ENCODE measurements at places on chromosomes 4 and X. TPM values are rescaled to one million over a fixed set of nuclear protein-coding genes. Genes with fewer than 3 reads are reported as not detected.

GC gene
- total RNA-seq, result not detected

HERC5 gene
- 18.7 TPM for total RNA-seq

TLR8 gene
- total RNA-seq, result not detected

NSG1 gene
- total RNA-seq, result 28.1 TPM

HAND2 gene
- not detected for total RNA-seq

SLC10A3 gene
- total RNA-seq, result 22.3 TPM

SSX3 gene
- total RNA-seq, result not detected

BEX2 gene
- 7.8 TPM for total RNA-seq

IBSP gene
- total RNA-seq, result not detected

NLGN4X gene
- total RNA-seq, result 0.04 TPM

NXF2 gene
- not detected for total RNA-seq

PTPN13 gene
- 65.2 TPM for total RNA-seq

KLF3 gene
- total RNA-seq, result 30.1 TPM

HPRT1 gene
- total RNA-seq, result 40.0 TPM

CABS1 gene
- not detected for total RNA-seq

CDKL2 gene
- total RNA-seq, result 1.7 TPM

SHROOM4 gene
- 0.42 TPM for total RNA-seq

NUDT10 gene
- 0.75 TPM for total RNA-seq

TBC1D19 gene
- total RNA-seq, result 7.9 TPM

HSFX3 gene
- not detected for total RNA-seq

F9 gene
- not detected for total RNA-seq

WWC2 gene
- total RNA-seq, result 24.7 TPM

ABLIM2 gene
- 0.85 TPM for total RNA-seq

PLS3 gene
- total RNA-seq, result 305 TPM

REELD1 gene
- not detected for total RNA-seq

ZNF718 gene
- 7.6 TPM for total RNA-seq

RS1 gene
- total RNA-seq, result not detected

SLC30A9 gene
- total RNA-seq, result 56.0 TPM

LDOC1 gene
- 20.1 TPM for total RNA-seq

ANKRD17 gene
- 45.5 TPM for total RNA-seq

DUX4 gene
- not detected for total RNA-seq

NMU gene
- total RNA-seq, result 0.27 TPM

ADRA2C gene
- 0.10 TPM for total RNA-seq

ARSJ gene
- 11.1 TPM for total RNA-seq

POLR2B gene
- 92.4 TPM for total RNA-seq

C1QTNF7 gene
- total RNA-seq, result not detected

UGT2B15 gene
- not detected for total RNA-seq

ADH4 gene
- total RNA-seq, result not detected

MGARP gene
- total RNA-seq, result 0.37 TPM

CRMP1 gene
- not detected for total RNA-seq

USP17L26 gene
- total RNA-seq, result not detected

UNC5C gene
- total RNA-seq, result not detected

CYSLTR1 gene
- not detected for total RNA-seq

SPANXN4 gene
- not detected for total RNA-seq

UBE2K gene
- 59.4 TPM for total RNA-seq

CFAP99 gene
- total RNA-seq, result not detected

VCX gene
- total RNA-seq, result not detected

PLP1 gene
- total RNA-seq, result not detected

DSPP gene
- not detected for total RNA-seq

CHST7 gene
- 1.6 TPM for total RNA-seq

L1CAM gene
- 47.6 TPM for total RNA-seq

IQSEC2 gene
- 6.0 TPM for total RNA-seq

GASK1B gene
- 0.99 TPM for total RNA-seq

CT45A1 gene
- not detected for total RNA-seq

RASGEF1B gene
- total RNA-seq, result 0.56 TPM

TASL gene
- total RNA-seq, result not detected

KLHL4 gene
- total RNA-seq, result not detected

Measured in foreskin keratinocyte (primary cell).